ENCODE measurements at places on chromosomes 12 and 14.

DNA sequence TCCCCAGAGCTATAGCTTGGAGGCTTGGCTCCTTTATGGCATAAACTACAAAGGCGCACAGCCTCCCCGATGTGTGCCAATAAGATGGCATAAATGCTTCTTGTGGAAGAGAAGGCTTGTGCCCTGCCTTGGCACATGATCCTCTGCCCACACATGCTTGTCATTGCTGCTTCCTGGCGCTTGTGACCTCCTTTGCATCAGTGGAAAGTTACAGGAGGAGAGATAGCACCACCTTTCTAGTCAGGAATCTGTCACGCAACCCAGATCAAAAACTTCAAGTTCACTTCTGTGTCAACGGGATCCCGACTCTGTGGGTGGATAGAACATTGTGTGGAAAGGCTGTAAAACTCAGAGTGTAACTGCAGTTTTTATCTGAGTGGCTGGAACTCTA lies 183.8 kb upstream of the HIF1A start:
- no peaks in the 10 kb centered on the region for H3K27me3 ChIP-seq
- H3K27ac ChIP-seq, result peak overlapping the region; percentile 36
- H3K36me3 ChIP-seq, result peaks cover 7% of the 10 kb centered on the region
- peak; percentile 17 for DNase-seq

DNA sequence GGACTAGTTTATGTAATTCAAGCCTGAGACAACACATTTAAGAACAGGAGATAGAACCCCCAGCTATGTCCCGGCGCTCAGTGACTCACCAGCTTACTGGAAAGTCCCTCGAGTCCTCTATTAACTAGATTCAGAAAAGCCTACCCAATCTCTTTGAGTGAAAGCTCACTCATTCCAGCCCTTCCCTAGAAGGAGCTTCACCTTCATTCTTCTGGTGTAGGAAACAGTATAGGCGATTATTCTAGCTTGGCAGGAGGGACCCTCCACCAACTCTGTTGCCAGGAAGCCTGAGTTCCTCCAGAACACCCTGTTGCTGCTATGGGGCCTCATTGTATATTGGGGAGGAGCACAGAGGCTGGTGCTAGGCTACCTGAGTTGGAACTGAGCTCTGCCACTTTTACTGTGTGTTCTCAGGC lies 57.2 kb upstream of the AEBP2 start:
- no peak overlapping the region for H3K27ac ChIP-seq
- no peaks in the 10 kb centered on the region for H3K36me3 ChIP-seq
- no peaks in the 10 kb centered on the region for H3K27me3 ChIP-seq
- H3K4me3 ChIP-seq, result no peak overlapping the region
- H3K4me1 ChIP-seq, result no peaks in the 10 kb centered on the region

- H3K27me3 ChIP-seq, result no peaks in the 10 kb centered on the region
- H3K36me3 ChIP-seq, result peaks cover 24% of the 10 kb centered on the region
- no peak overlapping the region for H3K27ac ChIP-seq
- H3K4me1 ChIP-seq, result peaks cover 5% of the 10 kb centered on the region
- H3K4me3 ChIP-seq, result no peak overlapping the region
Observed at GRCh38 chr14:103456167-103456835, 66.3 kb downstream of the CKB start.

- no peaks in the 10 kb centered on the region for H3K36me3 ChIP-seq
- no peaks in the 10 kb centered on the region for H3K27me3 ChIP-seq
- no peak for DNase-seq
- peaks cover 21% of the 10 kb centered on the region for H3K4me1 ChIP-seq
Observed at GRCh38 chr14:50308363-50308915, 3.6 kb downstream of the L2HGDH start.

- H3K27ac ChIP-seq, result no peak overlapping the region
- no peaks in the 10 kb centered on the region for H3K36me3 ChIP-seq
- H3K4me3 ChIP-seq, result no peak overlapping the region
- no peaks in the 10 kb centered on the region for H3K4me1 ChIP-seq
- DNase-seq, result no peak
Observed at GRCh38 chr14:88179716-88180115, 143.4 kb downstream of the KCNK10 start.

DNA sequence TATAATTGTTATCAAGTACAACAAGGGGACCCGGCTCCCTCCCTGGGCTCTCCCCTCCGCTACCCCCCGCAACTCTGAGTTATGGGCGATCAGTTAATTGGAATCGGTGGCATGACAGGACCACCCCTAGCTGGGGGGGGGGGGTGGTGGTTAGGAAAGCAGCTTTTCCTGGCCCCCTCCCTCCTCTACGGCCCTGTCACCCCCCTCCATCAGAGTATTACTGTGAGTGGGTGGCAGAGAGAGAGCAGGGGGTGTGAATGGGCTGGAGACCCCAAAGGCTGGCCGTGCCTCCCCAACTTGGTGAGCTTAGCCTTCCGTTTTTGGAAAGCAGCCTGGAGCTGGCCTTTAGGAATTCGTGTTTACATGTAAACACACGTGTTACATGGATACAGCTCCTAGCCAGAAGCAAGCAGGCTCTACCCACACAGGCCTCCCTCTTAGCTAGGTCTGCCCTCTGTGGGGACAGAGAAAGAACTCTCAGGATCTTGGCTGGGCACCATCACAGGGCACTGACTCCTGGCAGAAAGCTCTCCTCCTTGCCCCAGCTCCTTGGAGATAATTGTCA lies 1.1 kb upstream of the HOXC4 start:
- peaks cover 4% of the 10 kb centered on the region for H3K4me1 ChIP-seq
- H3K36me3 ChIP-seq, result no peaks in the 10 kb centered on the region
- H3K27ac ChIP-seq, result peak overlapping the region; percentile 74
- H3K27me3 ChIP-seq, result peaks cover 38% of the 10 kb centered on the region
- no peak for DNase-seq

- no peaks in the 10 kb centered on the region for H3K36me3 ChIP-seq
- no peak for DNase-seq
- peak overlapping the region; percentile 93 for H3K4me3 ChIP-seq
- no peaks in the 10 kb centered on the region for H3K27me3 ChIP-seq
- peak overlapping the region; percentile 1 for H3K27ac ChIP-seq
Observed at GRCh38 chr12:111596985-111597830, 1.9 kb downstream of the ATXN2 start.

DNA sequence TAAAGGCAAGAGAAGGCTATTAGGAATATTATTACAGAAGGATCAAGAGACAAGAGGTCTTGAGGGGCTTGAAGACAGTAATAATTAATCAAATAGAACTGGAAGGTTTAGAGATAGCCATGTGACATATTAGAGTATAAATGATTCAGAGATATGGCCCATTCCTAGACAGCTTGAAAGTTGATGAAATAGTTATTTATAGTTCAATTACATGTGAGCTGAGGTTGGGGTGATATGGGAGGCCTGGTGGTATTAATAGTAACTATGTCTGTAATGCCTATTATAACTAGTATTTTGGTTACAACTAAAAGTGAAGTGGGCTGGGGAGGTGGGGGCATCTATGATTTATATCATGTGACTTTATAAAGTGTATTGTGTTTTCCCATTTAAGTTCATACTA lies 14.1 kb upstream of the MIS18BP1 start:
- no peaks in the 10 kb centered on the region for H3K36me3 ChIP-seq
- no peak for DNase-seq
- H3K4me1 ChIP-seq, result no peaks in the 10 kb centered on the region

DNA sequence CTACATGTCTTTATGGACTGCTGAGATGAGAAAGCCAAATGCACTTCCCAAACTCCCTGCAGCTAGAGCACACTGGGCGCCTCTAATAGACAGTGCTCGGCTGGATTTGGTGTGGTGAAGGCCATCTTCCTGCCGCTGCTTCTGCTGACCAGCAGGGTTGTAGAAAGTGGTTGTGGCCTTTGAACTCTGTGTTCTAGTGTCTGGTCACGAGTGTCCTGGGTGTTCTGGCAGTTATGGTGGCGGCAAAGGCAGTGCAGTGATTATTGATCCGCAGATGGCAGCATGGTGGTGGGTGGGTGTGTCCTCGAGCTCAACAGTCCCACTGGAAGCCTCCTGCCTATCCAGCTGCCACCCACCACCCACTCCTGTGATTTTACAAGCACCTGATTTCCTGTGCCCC lies 43.4 kb downstream of the SMIM41 start:
- H3K27me3 ChIP-seq, result peaks cover 71% of the 10 kb centered on the region
- H3K4me3 ChIP-seq, result no peak overlapping the region
- peaks cover 12% of the 10 kb centered on the region for H3K4me1 ChIP-seq
- H3K27ac ChIP-seq, result no peak overlapping the region
- no peaks in the 10 kb centered on the region for H3K36me3 ChIP-seq
- no peak for DNase-seq

DNA sequence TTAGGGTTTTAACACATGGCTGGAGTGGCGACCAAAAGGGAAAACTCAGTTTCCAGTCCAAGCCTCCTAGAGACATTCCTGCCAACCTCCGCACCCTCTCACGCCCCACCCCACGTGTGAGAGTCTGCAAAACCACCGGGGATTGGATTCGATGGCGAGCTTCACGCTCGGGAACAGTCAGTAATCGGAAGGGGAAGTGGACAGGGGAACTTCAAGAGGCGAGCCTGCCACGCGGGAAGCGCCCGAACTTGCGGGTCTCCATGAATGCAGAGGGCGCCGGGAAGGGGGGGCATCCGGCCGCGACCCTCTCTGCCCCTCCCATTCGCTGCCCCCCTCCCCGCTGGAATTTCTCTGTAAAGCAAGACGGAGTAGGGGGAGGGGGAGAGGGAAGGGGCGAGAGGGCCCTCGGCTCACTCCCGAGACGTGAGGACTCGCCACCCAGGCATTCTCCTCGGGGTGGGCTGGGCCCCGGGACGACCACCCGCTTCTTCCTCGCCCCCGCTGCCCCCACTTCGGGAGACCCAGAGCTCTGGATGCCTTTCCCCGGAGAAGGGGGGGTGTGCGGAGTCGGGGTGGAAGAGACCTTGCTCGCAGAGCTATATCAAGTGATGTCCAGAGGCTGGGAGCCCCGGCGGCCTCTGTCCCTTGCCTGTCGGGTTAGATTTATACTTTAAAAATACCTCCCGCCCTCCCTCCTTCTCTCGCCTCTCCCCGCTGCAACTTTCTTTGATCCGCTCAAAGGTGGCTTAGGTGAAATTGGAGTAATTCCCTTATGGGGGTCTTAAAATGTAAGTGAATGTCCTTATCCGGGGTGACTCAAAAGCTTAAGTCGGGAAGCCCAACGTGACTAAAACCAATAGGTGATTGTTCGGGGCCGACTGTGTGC lies 2.5 kb upstream of the CCND2 start:
- H3K4me3 ChIP-seq, result peak overlapping the region; percentile 96
- H3K4me1 ChIP-seq, result peaks cover 8% of the 10 kb centered on the region
- H3K27ac ChIP-seq, result peak overlapping the region; percentile 90
- H3K36me3 ChIP-seq, result peaks cover 4% of the 10 kb centered on the region
- peak; percentile 15 for DNase-seq
- peaks cover 3% of the 10 kb centered on the region for H3K27me3 ChIP-seq

DNA sequence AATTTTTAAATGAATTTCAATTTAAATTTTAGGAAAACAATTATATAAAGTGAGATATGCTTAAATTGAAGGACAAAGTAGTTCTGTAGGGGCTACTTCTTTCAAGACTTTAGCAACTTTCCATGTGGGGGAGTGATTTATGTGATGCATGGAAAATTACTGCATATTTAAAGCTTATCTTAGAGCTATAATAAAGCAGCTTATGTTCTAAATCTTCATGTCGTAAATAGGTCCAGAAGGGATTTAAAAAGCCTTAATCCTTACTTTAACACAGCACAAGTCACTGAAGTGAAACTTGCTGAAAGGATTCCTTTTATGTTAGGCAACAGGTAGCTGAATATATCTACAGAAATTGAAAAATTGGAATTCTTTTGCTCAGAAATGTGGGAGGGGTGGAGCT lies 340.4 kb downstream of the NAV3 start:
- no peak overlapping the region for H3K4me3 ChIP-seq
- no peaks in the 10 kb centered on the region for H3K36me3 ChIP-seq
- no peaks in the 10 kb centered on the region for H3K27me3 ChIP-seq
- no peak for DNase-seq
- no peaks in the 10 kb centered on the region for H3K4me1 ChIP-seq
- H3K27ac ChIP-seq, result no peak overlapping the region

GRCh38 chr12:70267550-70267949 lies 24.3 kb downstream of the CNOT2 start:
- no peaks in the 10 kb centered on the region for H3K36me3 ChIP-seq
- no peaks in the 10 kb centered on the region for H3K27me3 ChIP-seq
- no peak overlapping the region for H3K27ac ChIP-seq
- no peak overlapping the region for H3K4me3 ChIP-seq

- H3K4me1 ChIP-seq, result peaks cover 13% of the 10 kb centered on the region
- no peaks in the 10 kb centered on the region for H3K27me3 ChIP-seq
- H3K4me3 ChIP-seq, result peak overlapping the region; percentile 70
- DNase-seq, result no peak
- H3K27ac ChIP-seq, result peak overlapping the region; percentile 55
- H3K36me3 ChIP-seq, result no peaks in the 10 kb centered on the region
Observed at GRCh38 chr14:75051556-75051899, 261 bp upstream of the MLH3 start.

DNA sequence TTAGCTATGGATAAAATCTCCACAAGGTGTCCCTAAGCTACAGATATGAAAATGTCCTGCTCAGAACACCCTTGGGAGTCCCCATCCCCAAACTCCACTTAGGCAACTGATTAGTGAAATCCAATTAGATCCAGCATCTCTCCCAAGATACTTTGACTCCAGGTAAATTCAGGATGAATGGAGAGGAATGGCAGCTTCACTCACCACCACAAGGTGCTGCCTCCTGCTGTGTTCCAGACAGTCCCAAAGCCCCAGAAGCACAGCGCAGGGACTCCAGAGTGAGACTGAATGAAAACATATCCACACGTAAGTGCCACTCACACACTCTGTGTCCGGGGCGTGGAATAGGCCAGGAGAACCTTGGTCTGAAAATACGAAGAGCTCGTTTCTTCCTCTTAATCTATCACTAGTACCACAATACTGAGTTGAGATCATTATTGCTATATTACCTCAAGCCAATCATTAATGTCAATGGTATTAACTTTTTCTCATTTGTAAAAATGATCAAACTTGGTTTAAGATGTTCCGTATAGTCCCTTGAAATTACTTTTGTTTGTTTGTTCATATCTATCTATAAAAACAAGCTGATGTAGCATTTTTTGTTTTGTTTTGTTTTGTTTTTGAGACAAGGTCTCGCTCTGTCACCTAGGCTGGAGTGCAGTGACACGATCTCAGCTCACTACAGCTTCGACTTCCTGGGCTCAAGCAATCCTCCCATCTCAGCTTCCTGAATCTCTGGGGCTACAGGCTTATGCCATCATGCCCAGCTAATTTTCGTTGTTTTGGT lies 70.0 kb upstream of the BICD1 start:
- H3K27ac ChIP-seq, result no peak overlapping the region
- no peak for DNase-seq
- no peaks in the 10 kb centered on the region for H3K4me1 ChIP-seq
- no peaks in the 10 kb centered on the region for H3K36me3 ChIP-seq
- no peaks in the 10 kb centered on the region for H3K27me3 ChIP-seq
- H3K4me3 ChIP-seq, result no peak overlapping the region

DNA sequence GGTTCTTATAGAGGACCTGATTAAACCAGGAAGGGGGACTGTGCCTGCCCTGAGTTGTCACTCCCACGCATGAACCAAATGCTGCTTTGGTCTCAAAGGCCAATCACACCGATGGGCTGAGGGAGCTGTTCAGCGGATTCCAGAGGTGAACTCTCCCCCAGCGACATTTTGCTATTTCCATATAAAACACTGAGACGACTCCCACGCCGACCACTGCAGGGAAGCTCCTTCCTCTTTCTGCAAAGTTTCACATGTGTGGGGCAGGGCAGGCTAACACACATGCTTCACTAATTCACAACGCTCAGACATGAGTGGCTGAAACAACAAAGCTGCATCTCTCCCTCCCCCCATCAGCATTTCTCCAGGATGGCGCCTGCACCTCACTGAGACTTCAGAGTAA lies 37.8 kb upstream of the TMEM132D start:
- H3K27me3 ChIP-seq, result no peaks in the 10 kb centered on the region
- no peak overlapping the region for H3K4me3 ChIP-seq
- no peaks in the 10 kb centered on the region for H3K36me3 ChIP-seq
- H3K27ac ChIP-seq, result no peak overlapping the region
- DNase-seq, result no peak
